Ovary (tissue), 10 donors: ENCODE measurements at places on chromosomes 7 and 10. TPM values are rescaled to one million over a fixed set of nuclear protein-coding genes. Genes with fewer than 3 reads are reported as not detected.

DNA sequence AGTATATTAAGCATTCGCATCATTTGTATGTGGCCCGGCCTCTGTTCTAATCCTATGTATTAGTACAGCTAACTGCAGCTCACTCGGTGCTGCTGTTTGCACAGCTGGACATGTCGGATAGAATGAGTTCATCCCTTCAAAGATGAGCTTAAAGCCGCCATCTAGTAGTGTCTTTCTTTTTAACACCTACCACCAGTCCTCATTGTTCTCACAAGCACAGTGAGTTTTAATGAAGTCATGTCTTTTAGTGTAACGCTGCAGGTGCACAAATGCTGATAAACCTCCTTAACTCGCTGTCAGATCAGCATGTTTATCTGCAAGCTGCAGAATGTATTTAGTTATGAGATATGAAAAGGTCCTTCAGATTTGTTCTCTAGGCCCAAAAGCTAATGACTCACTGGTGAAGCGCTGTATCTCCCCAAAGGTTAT, 247.5 kb downstream of the MTERF1 start:
- no peaks in the 10 kb centered on the region for H3K36me3 ChIP-seq
- H3K27me3 ChIP-seq, result no peaks in the 10 kb centered on the region
- no peak overlapping the region for H3K4me3 ChIP-seq

DNA sequence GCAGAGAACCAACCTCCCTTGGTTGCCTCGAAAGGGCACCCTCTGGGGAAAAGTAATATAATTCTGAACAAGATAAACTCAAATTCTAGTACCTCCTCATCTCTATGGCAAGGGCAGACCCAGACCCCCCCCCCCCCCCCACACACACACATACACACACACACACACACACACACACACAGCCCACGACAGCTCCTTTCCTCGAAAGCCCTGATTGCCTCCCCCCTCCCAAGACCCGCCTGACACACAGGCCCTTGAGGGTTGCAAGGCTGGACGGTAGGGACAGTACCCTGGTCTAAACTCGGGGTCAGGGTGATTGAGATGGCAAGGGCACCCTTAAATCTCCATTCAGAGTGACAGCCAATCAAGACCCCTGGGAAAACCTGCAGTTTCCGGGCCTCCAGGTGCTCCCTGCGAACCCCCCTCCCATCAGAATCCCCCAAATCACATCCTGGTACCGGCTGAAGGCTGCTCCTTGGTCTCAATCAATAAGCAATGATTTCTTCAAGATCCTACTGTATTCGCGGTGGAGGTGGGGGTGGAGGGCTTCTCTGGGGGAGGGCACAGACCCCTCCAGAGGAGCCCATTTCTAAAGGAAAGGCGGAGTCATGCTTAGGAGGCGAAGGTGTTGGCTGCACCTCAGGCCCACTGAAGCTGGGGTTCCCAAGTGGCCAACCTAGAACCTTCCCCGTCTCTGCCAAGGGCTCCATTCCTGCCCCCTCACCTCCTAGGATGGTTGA, 100.7 kb downstream of the HIP1 start:
- H3K4me3 ChIP-seq, result peak overlapping the region; percentile 56
- H3K27me3 ChIP-seq, result no peaks in the 10 kb centered on the region
- H3K27ac ChIP-seq, result no peak overlapping the region

PNLIPRP2 gene
- total RNA-seq, result 0.15 TPM

MINDY3 gene
- 25.6 TPM for total RNA-seq
